ENCODE measurements at places on chromosomes 5 and 9.

- no peak for DNase-seq
Measured at GRCh38 chr5:54740141-54740540, 222.6 kb downstream of the SNX18 start.

GRCh38 chr9:96599298-96599697 is 20.3 kb downstream of the CDC14B start:
- DNase-seq = no peak

DNA sequence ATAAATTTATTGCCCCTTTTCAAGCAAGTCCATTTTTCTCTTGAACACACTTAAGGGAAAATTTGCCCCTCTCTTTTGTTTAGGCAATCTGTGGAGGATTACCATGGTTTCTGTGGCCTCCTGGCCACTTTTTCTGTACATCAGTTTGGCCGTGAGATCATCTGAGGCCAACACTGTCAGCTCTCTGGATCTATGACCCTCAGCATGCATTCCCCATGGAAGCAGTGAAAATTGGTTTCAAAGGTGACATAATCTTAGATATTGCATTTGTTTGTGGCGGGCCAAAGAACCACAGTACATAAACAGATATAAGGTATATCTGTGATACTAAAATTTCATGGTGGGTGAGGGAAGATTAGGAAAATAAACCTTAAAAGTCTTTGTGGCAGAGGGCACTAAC is 4.6 kb upstream of the ZNF474 start:
- DNase-seq = no peak

DNA sequence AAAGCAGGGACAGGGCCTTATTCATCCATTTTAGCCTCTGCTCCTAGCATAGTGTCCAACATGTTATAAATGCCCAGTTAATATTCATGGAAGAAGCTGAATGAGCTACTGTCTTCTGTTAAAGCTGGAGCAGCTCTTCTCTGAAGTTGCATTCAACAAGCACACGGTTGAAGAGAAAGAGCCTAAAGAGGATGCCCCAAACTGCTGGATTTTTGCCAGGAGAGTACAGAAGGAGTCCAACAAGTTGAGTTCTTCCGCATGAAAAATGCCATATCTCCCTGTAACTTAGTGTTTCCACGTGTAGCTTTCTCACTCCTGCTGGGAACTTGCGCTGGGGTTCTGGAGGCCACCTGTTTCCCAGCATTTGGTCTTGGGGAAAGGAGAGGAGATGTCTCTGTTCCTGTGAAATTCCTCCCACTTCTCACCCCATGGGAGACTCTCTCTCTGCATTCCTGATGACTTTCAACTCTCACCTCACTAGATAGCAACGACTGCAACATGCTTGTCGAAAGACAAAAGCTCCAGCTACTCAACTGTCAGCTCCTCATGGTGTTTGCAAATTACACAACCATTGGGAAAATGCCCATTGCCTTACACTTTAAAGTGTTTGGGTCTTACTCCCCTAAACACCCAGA is 122.8 kb downstream of the KIF4B start:
- DNase-seq = no peak

DNA sequence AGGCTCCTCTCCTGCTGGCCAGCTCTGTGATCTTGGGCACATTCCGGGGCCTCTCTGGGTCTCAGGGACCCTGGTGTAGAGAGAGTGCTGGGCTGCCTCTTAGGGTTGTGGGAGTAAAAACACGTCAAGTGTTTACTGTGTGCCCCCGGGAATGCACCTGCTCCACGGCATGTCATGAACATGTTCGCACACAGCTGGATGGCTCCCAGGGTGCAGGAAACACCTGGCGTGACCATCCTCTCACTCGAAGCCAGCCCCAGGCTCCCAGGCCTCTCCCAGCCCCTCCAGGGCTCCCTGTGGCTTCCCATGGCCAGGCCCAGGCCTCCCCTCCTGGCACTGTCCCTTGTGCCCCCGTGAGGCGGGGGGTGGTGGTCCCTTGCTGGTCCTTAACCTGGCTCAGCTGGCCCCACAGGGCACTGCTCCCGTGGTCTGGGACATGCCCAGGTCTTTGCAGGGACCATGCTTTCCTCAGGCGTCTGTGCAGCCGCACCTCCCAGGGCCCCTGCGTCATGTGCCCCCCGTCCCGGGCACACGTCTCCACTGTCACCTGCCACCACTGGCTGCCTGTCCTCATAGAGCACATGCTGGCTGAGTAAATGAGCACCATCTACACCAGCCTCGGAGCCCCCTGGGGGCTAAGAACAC is 44.9 kb downstream of the SLC6A3 start:
- peak; percentile 28 for DNase-seq

DNA sequence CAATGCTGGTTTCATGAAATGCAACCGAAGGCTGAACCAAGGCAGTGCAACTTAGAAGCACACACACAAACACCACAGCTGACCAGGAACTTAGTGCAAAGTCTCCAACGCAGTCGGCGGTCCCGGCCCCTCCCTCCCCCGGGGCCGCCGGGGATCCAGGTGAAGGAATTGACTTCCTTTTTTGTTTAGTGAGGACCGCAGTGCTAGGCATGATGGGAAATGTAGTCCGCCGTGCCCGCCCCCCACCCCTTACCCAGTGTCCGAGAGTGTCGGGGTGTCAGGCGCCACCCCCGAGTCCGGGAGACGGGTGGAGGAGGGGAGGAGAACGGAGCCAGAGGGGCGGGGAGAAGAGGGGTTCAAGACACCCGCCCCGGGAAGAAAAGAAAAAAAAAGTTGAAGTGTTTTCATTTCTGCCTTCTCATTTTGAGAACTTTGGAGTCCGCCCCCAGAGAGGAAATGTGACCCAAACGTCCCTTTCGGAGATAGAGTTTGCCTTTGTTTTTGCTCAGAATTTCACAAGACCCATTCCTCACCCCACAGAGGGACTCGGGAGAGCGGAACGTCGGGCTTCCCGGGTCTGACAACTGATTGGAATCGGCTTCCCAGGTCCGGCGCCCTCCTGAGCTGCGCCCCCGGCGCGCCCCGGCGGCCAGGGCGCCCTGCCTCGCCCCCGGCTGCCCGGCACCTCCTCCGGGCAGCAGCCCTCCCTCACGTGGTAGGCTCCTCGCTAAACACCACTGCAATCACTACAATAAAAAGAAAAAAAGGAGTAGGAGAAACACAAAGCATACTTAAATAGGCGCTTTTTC is 2.0 kb downstream of the IER5L start:
- peak; percentile 36 for DNase-seq

GRCh38 chr9:89999534-90000370 is 394.9 kb downstream of the GADD45G start:
- DNase-seq = peak; percentile 80

- no peak for DNase-seq
Measured at GRCh38 chr9:70607926-70608325, 193.5 kb upstream of the KLF9 start.

- DNase-seq = no peak
Measured at GRCh38 chr9:83792746-83793145, 24.8 kb downstream of the GKAP1 start.

DNA sequence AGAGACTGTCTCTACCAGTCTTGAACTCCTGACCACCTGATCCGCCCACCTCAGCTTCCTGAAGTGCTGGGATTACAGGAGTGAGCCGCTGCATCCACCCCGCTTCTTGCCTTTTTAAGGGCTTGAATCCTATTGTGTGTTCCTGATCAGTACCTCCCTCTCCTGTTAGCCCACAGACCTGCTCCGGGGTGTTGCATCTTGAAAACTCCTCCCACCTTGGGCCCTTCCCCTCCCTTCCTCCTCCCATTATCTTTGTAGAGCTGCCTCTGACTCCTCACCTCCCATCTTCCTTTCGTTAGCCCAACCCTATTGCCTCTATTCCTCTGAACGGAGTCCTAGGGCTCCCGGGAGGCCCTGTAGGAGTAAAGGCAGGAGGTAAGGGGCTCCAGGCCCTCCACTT is 48.5 kb upstream of the NEK6 start:
- no peak for DNase-seq

GRCh38 chr5:153829510-153830065 is 209.1 kb downstream of the FAM114A2 start:
- DNase-seq = no peak

GRCh38 chr5:143359869-143360268 is 43.6 kb downstream of the NR3C1 start:
- DNase-seq = no peak

DNA sequence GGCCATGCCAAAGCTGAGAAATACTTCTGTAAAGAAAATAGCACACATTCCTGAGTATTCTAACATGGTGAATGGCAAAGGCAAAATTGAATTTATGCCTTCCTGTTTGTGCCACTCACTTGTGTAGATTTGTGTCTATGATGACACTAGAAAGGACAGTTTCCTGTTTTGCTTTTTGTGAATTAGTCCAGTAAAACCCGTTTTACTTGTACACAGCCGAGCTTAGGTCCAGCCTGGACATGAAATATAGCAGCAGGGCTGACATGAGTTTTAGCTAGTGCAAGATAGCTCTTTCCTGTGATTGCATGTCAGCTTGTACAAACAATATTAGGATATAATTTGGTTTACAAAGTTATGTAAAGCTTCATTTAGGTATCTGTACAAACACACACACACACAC is 1891.7 kb upstream of the WWC1 start:
- no peak for DNase-seq

GRCh38 chr5:91417219-91417618 is 34.1 kb upstream of the ARRDC3 start:
- DNase-seq = no peak

- no peak for DNase-seq
Measured at GRCh38 chr5:90987726-90988125, 395.4 kb downstream of the ARRDC3 start.

DNA sequence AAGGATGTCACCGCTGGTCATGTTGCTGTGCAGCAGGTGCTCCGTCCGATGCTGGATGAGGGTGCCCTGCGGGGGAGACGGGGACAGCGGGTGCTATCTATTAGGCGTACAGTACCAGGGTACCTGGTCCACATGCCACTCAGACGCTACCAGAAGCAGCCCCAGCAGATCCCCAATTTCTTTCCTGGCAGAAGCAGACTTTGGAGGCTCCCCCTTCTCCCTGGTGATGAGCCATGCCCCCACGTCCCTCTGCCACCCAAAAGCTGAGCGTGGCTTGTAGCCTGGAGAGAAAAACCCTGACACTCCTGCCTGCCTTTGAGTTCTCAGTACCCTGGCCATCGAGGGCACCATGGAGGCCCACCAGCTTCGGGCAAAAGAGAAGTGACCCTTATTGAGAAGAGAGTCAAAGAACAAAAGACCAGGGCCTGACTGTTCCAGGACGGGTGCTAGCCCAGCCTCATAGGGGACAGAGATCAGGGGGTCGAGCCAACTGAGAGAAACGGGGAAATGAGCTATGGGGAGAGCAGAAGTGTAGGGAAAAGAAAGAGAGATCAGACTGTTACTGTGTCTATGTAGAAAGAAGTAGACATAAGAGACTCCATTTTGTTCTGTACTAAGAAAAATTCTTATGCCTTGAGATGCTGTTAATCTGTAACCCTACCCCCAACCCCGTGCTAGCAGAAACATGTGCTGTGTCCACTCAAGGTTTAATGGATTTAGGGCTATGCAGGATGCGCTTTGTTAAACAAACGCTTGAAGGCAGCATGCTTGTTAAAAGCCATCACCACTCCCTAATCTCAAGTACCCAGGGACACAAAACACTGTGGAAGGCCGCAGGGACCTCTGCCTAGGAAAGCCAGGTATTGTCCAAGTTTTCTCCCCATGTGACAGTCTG is 62.0 kb upstream of the ZNF354B start:
- no peak for DNase-seq

GRCh38 chr5:119417891-119418605 is 34.2 kb upstream of the HSD17B4 start:
- no peak for DNase-seq

DNA sequence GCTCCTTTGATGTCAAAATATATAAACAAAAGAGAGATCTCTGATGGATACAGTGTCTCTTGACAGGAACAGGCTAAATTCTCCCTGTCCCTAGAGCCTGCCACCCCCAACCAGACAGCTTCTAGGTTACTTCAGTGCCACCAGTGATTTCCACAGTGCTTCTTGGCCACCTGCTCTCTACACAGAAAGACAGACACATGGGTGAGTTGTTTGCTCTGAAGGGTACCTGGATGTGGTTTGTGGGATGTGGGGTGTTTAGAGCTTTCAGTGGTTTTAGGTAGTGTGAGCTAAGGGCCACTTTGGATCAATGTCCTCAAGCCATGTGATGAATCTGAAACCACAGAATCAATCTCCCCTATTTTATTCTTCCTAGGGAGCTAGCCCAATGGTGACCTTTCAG is 125.4 kb downstream of the ANKRD18B start:
- DNase-seq = no peak

DNA sequence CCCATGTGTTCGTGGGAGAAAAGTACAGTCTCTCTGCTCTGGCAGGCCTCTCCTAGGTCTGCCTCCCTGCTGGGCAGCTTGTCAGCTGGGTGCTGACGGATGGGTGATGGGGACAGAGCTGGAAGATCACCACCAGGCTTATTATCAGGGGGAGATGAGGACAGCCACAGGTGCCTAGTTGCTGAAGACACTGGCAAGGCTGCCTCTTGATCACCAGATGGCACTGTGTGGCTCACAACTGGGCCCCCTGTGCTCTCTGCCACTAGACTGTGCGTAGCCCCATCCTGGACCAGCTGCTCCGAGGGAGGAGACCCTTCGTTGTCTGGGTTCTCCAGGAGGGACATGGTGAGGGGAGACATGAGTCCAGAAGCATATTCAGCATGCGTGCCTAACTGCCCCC is 73.0 kb downstream of the KIF24 start:
- no peak for DNase-seq

DNA sequence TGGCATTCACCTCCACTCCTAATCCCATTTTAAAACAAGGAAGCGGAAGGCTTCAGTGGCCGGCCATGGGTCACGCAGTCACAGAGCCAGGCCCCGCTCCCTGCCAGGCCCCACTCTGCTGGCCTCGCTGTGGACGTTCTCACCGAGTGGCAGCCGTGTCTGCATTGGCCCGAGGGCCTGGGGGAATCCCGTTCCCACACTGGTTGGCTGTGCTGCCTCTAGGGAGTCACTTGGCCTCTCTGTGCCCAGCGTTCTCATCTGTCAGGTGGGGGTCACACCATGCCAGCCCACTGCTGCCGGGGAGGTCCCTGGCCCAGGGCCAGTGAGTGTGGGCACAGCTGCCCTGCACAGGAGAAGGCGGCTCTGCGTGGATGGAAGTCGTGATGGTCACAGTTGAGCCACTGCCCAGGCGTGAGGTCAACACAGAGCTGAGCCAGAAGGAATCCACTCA is 13.4 kb upstream of the SLC9A3 start:
- DNase-seq = no peak

- no peak for DNase-seq
Measured at GRCh38 chr5:21688655-21689054, 1164.5 kb downstream of the CDH12 start.

- no peak for DNase-seq
Measured at GRCh38 chr9:94908011-94908563, 181.6 kb downstream of the AOPEP start.

GRCh38 chr9:81896070-81896469 is 32.2 kb upstream of the SPATA31D4 start:
- DNase-seq = no peak

- DNase-seq = no peak
Measured at GRCh38 chr5:147985608-147986007, 78.2 kb upstream of the SPINK5 start.

- DNase-seq = no peak
Measured at GRCh38 chr9:4321554-4321953, 21.7 kb upstream of the GLIS3 start.

- DNase-seq = no peak
Measured at GRCh38 chr5:162242416-162242815, 174.8 kb downstream of the GABRG2 start.
